NCI-H460 (cell line): ENCODE measurements at places on chromosomes 2 and 18.

DNA sequence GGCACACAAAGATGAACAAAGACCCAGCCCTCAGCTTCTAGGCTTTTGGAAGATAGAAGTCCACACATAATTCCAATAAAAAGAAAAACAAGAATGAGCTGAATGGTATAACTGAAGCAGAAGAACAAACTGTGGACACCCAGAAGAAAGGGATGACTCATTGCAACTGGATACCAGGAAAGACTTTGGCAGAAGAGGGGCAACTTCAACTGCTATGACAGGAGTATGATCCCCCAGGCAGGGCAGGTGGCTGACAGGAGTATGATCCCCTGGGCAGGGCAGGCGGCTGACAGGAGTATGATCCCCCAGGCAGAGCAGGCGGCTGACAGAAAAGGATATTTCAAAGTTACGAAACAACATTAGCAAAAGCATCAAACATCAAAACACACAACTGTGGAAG is 21.6 kb downstream of the PID1 start:
- no peak for DNase-seq

DNA sequence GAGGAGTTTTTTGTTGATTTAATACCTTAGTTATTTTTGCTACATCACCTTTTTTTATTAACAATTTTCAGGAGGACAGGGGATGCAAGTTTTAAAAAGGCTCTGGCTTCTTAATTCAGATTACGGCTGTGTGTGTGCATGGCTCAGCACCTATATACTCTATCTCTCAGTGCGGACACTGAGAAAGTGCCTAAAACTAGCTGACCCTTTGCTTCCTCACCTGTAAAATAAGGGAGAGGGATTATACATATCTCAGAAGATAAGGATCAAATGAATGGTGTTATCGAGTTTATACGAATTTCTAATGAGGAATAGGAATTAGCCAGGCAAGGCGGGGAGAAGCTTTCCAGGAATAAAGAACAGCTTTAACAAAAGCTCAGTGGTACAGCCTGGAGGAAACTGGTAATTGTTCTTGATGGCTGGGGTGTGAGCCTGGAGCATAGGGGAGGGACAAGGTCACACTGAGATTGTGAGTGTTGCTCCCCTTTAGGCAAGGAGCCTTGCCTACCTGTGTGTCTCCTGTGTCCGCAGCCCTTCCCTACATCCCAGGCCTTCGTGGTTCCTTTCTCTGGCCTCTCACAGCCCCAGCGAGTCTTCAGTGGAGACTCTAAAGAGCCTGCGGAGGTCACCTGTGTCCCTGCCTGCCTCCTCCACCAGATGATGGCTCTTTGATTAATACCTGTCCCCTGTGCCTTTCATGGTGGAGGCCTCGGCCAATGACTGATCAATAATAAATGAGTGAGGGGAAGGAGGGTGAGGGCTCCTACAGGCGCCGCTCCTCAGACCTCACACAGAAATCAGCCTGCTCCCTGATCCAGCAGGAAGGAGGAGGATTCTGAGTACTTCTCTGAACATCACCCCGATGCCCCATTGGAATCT is 92.7 kb downstream of the DDX1 start:
- no peak for DNase-seq

GRCh38 chr2:84388133-84388532 is 70.9 kb downstream of the SUCLG1 start:
- no peak for DNase-seq

GRCh38 chr2:163715199-163715598 is 20.6 kb downstream of the FIGN start:
- DNase-seq = no peak

DNA sequence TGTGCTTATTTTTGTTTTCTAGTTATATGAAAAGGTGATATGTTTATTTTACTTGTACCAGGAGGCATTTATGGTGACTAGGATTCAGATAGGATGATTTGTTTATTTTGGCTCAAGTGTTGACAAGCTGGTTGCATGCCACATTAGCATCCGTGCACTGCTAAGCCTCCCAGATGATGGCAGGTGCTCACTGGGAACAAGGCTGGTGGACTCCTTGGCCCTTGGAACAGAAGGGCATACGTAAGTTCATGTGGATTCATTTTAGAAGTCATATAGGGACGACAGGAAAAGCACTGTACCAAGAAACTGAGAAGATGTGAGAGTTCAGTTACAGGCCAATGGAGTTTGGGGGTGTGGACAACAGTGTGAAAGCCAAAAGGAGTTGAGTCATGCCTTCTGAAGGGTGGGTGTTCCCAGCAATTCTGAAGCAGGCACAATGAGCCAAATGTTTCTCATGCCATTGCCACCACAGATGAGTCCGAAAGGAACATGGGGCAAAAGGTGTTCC is 166.2 kb downstream of the PHLPP1 start:
- DNase-seq = peak; percentile 36

DNA sequence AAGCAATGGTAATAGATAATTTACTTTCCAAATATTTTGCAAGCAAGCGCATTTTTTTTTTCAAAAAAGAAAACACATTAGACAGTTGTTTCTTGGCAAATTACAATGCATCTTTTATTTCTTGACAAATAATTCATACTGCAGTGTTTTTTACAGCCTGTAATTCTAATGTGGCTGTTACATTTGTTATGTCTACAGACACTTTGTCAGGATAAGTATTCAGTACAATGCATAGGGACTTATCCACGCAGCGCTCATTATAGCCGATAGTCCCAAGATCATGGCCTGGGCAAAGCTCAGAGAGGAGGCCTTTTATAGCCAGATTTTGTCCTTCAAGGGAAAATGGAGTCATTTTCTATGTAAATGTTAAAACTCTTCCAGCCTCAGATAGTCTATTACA is 123.0 kb upstream of the FANCL start:
- no peak for DNase-seq

DNA sequence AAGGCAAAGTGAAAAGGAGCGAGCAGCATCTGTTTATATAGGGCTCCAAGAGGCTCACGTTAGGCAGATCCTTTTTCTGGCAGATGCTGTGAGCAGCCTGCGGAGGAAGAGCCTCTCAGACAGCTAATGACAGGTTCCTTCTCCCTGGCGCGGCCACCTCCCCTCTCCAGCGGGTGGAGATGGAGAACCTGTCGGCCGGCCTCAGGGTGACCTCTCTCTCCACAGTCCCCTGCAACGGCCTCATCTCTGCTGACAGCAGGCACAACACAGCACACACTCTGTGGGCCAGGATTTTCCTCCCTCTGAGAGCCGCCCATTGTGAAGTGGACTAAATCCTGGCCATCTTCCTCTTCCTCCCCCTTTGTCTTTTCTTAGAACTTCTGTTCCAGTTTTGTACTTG is 119.8 kb downstream of the PRKCE start:
- DNase-seq = no peak

DNA sequence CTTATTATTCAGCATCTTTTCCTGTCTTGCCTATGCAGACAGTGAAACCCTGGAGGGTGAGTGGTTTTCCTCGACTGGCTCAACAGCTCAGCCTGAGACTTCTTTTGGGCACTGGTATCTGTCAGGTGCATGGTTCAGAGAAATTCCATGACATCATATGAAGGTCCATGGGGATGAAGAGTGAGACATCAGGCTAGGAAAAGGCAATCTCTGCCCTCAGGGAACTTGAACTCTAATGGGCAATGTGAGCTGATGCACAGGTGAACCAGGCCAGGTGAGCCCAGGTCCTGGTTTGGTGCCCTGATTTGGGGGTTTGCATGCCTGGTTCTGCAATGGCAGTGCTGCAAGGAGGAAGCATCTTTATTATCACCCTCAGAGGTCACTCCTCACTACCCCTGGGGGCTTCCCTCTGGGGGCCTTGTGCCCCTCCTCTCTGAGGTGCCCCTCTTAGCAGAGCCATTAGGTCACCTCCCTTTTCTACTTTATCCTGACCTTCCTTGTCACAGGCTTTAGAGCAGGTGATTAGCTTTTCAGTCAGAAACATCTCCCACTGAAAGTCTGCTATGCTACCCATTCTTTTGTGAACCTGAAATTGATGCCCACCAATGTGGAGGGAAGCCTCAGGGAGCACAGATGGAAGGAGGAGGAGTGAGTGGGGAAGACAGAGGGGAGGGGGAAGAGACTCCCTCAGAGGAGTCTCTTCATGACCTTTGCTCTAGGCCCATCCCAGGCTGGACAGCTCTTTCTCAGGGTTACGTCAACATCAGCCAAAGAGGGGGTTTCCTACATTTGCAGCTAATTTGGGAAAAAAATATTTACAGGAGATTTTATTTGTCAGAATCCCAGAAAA is 47.3 kb downstream of the MERTK start:
- no peak for DNase-seq

- no peak for DNase-seq
These were observed 19.0 kb downstream of the HS6ST1 start for GRCh38 chr2:128299628-128300027.

GRCh38 chr2:209694748-209695147 is 76.9 kb upstream of the UNC80 start:
- DNase-seq = no peak

- no peak for DNase-seq
These were observed 407.8 kb upstream of the CDH2 start for GRCh38 chr18:28584731-28585130.

- no peak for DNase-seq
These were observed 1596.5 kb upstream of the NXPH2 start for GRCh38 chr2:140376686-140377085.

- no peak for DNase-seq
These were observed 385.3 kb downstream of the RBM43 start for GRCh38 chr2:150876251-150876950.

- peak; percentile 56 for DNase-seq
These were observed 2089.7 kb upstream of the CELF4 start for GRCh38 chr18:39655341-39655740.

DNA sequence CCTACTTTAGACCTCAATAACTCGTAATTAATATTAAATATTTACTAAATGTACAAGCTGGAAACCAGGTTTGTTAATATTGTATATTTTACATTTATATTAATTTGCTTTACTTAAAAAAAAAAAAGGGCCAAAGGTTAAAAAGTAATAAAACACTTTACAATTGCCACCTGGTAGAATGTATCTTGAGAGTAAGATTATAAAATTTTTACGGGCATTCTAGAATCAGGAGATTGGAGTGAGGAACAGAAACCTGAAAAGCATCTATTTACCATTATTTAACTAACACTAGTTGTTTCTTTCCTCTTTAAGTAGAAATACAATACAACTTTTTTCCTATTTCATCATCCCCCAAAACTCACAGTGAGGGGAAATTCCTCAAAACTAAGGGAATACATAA is 15.6 kb upstream of the STRN start:
- no peak for DNase-seq

GRCh38 chr2:216477283-216478035 is 21.2 kb upstream of the RPL37A start:
- no peak for DNase-seq

DNA sequence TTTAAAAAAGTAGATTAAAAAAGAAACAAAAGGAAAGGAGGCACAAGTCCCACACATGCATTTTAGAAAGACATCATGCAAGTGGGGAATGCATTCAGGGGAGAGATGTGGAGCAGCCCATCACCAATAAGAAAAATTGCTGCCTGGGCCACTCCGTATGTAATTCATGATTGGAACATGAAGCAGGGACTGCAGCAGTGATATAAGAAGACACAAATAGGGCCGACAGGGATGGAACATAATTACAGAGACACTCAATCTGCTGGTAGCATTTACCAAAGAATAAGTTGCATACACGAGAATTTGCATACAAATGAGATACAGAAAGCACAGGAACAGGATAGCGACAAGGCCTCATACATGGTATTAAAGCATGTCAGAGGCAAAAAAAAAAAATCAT is 6.5 kb upstream of the AFF3 start:
- DNase-seq = no peak

DNA sequence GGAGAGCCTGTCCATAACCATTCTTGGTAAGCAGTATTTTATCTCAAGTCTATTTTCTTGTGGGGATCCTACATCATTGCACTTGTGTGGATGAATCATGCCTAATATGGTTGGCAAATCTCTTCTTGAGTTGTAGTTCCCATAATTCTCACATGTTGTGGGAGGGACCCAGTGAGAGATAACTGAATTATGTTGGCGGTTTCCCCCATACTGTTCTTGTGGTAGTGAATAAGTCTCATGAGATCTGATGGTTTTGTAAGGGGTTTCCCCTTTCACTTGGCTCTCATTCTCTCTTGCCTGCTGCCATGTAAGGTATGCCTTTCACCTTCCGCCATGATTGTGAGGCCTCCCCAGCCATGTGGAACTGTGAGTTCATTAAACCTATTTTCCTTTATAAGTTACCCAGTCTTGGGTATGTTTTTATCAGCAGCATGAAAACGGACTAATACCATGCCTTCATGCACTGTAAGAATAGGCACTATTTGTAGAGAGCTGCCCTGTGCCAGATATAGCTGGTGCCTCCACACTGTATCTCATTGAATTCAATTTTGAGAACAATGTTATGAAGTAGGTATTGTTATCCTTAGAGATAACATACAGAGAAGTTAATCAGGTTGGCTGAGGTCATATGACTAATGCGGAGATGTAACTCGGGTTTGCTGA is 148.3 kb downstream of the PLCL1 start:
- DNase-seq = no peak

GRCh38 chr2:134227666-134228065 is 26.2 kb upstream of the MGAT5 start:
- no peak for DNase-seq

DNA sequence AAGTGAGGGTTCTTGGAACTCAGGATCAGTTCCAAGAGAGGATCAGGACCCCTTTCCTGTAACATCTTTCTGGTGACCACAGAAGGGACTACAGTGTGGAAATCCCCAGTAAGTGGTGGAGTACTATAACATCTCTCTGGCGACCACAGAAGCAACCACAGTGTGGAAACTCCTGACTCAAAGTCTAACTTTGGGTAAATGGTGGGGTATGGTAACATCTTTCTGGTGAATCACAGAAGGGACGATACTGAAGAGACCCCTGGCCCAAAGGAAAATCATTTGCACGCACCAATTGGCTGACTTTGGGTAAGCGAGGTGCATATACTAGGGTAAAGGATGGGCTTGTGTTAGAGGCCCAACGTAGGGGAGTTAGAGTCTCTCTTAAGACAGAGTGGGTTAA is 56.3 kb upstream of the GULP1 start:
- DNase-seq = no peak

DNA sequence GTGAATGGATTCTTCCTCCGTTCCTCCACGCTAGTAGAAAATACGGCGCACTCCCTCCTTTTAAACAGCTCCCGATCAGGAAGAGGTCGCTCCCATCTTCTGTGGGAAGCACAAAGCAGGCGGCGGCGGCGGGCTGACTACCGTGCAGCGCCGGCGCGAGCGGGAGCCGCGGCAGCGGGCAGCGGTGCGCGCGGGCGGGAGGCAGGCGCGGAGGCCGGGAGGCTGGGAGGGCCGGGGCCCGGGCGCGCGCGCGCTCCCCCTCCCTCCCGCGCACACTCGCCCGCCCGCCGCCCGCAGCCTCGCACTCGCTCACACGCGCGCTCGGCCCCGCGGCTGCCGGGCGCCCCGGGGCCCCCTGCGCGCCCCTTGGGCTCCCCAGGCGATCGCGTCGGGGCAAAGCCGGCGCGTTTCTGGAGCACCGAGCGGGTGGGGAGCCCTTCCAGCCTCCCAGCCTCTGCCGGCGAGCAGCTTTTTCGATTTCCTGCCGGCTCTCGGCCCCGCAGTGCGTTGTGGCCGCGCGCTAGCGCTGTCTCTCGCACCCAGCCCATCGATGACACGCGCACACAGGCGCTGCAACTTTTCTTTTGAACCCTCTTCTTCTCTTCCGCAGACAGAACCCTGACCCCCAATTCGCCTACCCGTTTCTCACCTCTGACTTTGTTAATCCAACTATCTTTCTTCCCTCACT is at the start of gene SLC8A1:
TSS of gene SLC8A1 (minus strand) at position 173 of the 688 bp plus-strand sequence.
- no peak for DNase-seq

GRCh38 chr2:122800781-122801180 is 1045.3 kb downstream of the TSN start:
- no peak for DNase-seq

- no peak for DNase-seq
These were observed 3.7 kb upstream of the KHK start for GRCh38 chr2:27082773-27083409.

- no peak for DNase-seq
These were observed 31.7 kb upstream of the ITPRID2 start for GRCh38 chr2:181859803-181860202.
